Hair follicle dermal papilla cell (primary cell): ENCODE measurements at places on chromosomes 1 and 21. TPM values are rescaled to one million over a fixed set of nuclear protein-coding genes. Genes with fewer than 3 reads are reported as not detected.

Gene SAMSN1
- not detected in 2 replicates for total RNA-seq

Gene CYP4A22
- not detected in 2 replicates for total RNA-seq

Gene TLCD4
- 0.61 and 0.81 TPM in 2 replicates for total RNA-seq

Gene SLC37A1
- total RNA-seq = 0.36 and 0.65 TPM in 2 replicates

Gene SYNJ1
- total RNA-seq = 6.6 and 8.3 TPM in 2 replicates

Gene ADAMTS1
- 102 and 111 TPM in 2 replicates for total RNA-seq

Gene RGS5
- 6.7 and 20.9 TPM in 2 replicates for total RNA-seq

Gene SOD1
- 106 and 120 TPM in 2 replicates for total RNA-seq

Gene CDC7
- 2.2 and 3.9 TPM in 2 replicates for total RNA-seq

Gene GCSAML
- not detected in 2 replicates for total RNA-seq

Gene CFHR5
- total RNA-seq = not detected in 2 replicates

Gene BRDT
- under 0.01 TPM in 1 of 2 replicates, not detected in the other for total RNA-seq

Gene COL9A2
- total RNA-seq = 2.7 and 4.4 TPM in 2 replicates

Gene MYOC
- not detected in 2 replicates for total RNA-seq

Gene CCDC24
- total RNA-seq = 3.0 and 3.1 TPM in 2 replicates

Gene PIGR
- under 0.01 TPM in 1 of 2 replicates, not detected in the other for total RNA-seq

Gene LENEP
- total RNA-seq = not detected in 2 replicates

Gene SLC19A2
- 5.6 and 8.4 TPM in 2 replicates for total RNA-seq

Gene CELF3
- not detected in 2 replicates for total RNA-seq

Gene BGLAP
- 0.16 TPM in 1 of 2 replicates, not detected in the other for total RNA-seq

Gene CBR1
- total RNA-seq = 99.3 and 135 TPM in 2 replicates

Gene PTCH2
- total RNA-seq = 0.24 and 0.32 TPM in 2 replicates

Gene KRTAP7-1
- total RNA-seq = not detected in 2 replicates

Gene TCEA3
- 21.0 and 21.6 TPM in 2 replicates for total RNA-seq

Gene ARHGAP30
- total RNA-seq = not detected in 2 replicates

Gene GPA33
- not detected in 2 replicates for total RNA-seq

Gene SLC35D1
- 17.1 and 18.5 TPM in 2 replicates for total RNA-seq
